Dorsolateral prefrontal cortex (tissue), 122 donors: ENCODE measurements at places on chromosomes 2 and 18. TPM values are rescaled to one million over a fixed set of nuclear protein-coding genes. Genes with fewer than 3 reads are reported as not detected.

DNA sequence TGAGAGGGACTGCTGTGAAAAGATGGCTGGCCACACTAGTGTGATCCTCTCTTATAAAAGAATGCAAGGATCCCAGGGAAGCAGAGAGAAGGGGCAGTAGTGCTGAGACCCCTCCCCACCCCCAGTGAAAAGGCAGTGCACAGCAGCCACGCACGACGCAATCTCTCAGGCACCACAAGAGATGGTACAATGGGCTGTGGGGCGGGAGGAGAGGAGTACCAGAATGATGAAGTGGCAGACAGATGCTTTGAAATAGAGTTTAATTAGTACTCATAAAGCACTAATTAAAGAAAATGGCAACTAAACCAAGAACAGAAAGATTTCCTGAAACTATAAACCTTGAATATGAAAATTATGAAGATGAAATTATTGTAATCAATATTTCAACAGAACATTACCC, 29.0 kb downstream of the B4GALT6 start:
- no peak for DNase-seq

DNA sequence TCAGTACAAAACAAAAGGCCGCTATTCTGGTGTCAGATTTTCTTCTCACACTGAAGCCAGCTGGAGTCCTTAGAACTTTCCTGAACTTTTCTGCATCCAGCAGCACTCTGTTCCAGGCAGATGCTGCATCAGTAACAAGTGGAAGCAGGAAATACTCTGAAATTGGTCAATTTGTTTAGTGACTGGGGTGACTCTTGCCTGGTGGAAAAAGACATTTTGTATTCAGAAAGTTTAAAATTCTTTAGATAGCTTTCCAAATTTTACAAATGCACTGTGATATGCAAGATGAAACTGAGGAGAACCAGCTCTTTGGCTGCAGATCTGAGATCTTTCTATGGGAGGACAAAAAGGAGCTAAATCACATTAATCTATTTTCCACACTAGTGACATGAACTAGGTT, 385.7 kb downstream of the NRXN1 start:
- DNase-seq: no peak

- no peak for DNase-seq
Observed at GRCh38 chr18:3935305-3935704, 485.3 kb downstream of the TGIF1 start.

GRCh38 chr2:237564526-237565131, 1.7 kb upstream of the PRLH start:
- no peak for DNase-seq

Gene MYOM1
- 10.8 TPM for total RNA-seq

Gene HMSD
- total RNA-seq: 1.8 TPM

Gene TIGD1
- 5.3 TPM for total RNA-seq
